ENCODE measurements at places on chromosomes 11 and 22. TPM values are rescaled to one million over a fixed set of nuclear protein-coding genes. Genes with fewer than 3 reads are reported as not detected.
A peak's percentile ranks its signal among the peaks of the same experiment; 100 is the strongest.

The MS4A3 gene
- total RNA-seq, result 0.73 TPM

DNA sequence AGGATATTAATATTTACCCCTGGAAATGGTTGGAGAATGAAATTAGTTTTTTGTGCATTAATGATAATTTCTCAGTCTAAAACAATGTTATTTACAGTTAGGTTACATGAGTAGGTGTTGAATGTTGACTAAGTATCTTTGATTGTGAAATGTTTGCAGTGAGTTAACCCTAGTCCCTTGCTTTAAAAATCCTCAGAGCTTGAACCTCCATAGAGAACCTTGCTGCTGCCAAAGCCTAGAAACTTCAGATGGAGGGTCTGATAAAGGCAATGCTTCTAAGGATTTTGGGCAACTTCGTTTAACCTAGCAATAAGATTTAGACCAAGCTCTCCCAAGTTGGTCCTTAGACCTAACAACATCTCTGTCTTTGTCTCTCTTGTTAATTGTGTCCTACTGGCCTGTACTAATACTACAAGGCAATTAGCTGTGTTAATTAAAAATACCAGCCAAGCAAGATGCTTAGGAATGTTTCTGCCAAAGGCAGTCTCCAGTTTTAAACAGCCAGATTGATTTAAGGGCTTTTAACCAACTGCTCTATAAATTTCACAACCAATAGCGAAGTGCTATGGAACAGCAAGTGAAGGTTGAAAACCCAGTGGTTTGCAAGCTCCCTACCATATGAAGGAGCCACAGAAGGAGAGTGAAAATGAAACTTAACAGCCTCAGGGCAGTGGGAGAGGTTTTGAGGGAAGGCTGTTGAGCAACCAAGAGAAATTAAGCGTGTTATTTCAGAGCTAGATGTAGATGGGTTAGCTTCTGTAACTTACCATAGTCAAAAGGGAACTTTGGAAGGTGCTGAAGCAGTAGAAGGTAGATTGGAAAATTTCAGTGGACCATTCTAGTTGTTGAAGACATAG lies 295.9 kb upstream of the ANO5 start:
- DNase-seq, result no peak

GRCh38 chr11:104091281-104092096 lies 55.0 kb downstream of the DDI1 start:
- no peak for DNase-seq

The ZNF215 gene
- total RNA-seq, result 3.7 TPM

The RIMBP3B gene
- 0.10 TPM for total RNA-seq

DNA sequence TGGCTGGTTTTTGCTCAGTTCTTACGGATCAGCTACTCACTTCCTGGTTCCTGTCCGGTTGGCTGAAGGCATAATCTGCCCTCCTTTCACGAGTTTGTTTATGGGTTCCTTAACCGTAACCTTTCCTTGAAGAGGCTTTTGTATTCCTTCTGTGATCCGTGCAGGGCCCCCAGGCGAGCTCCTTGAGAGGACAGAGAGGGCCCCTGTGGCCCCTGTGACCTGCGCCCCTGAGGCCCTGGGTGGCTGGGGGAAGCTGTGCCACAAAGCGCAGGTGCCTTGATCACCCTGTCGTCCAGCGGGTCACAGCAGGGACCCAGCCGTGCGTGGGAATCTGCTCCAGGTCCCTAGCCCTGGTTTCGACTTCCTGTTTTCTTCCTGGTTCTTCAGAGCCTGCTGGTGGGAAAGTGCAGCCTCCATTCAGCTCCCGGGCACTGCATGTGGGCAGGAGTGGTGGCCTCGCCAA lies 27.8 kb upstream of the FADD start:
- DNase-seq, result peak; percentile 76

The OR8G1 gene
- not detected for total RNA-seq

Data from left lung (tissue), 14 donors.